Motor neuron (in vitro differentiated cells): ENCODE measurements at places on chromosomes 2 and 18. TPM values are rescaled to one million over a fixed set of nuclear protein-coding genes. Genes with fewer than 3 reads are reported as not detected.

DNA sequence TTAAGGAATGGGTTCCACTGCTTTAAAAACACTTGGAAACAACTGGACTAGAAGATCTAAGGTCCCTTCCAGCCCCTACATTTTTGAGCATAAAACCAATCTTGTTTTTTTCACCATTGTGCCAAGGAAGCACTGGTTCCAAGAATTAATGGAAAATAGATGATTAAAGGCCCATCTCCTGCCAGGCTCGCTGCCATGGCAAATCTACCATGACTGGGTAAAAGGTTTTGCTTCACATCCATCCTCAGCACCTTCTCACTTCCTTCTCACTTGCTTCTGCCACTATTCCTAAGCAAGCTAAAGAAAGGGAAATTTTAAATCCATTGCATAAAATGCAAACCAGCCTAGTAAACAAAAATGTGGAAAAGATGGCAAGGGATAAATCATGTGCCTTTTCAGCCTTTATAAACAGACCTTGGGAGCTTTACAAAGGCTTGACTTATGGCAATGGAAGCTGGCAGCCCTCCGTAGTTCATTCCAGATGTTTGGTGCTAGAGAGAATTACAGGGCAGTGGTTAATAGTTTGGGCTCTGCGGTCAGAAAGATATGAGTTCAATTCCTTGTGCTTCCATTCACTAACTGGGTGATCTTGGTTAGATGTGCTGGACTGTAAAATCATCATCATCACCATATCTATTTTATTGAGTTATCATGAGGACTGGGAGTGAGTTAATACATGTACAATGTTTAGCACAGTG is 27.0 kb upstream of the ST3GAL5 start:
- ATAC-seq, result no peak

Gene ZNF396
- 3.9 and 4.5 TPM in 2 replicates for total RNA-seq

DNA sequence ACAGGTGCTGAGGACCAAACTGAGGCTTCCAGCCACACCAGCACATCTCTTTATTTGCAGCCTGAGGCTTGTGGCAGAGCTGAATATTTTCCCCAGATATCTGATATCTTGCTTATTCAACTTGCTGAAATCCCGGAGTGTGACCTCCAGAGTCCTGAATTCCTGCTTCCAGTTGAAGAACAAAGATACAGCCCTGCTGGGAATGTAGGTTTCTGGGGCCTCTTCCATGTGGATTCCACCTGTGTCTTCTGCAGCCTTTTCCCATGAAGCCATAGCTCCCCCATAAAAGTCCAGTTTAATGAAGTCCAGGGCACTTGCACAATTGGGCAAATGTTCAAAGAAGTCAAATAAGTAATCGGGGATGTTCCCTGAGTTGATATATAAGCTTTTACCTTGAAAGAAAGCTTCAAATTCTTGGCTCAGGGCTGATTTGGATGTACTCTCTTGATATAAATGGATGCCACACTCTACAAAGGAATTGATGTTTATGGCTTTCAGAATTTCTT is 14.9 kb downstream of the NLRC4 start:
- no peak for ATAC-seq

GRCh38 chr2:41521211-41521610 is 526.6 kb upstream of the PKDCC start:
- ATAC-seq, result no peak

GRCh38 chr18:63224630-63225029 is 94.9 kb downstream of the BCL2 start:
- no peak for ATAC-seq

GRCh38 chr2:125037135-125037653 is 1012.1 kb downstream of the CNTNAP5 start:
- ATAC-seq, result no peak

DNA sequence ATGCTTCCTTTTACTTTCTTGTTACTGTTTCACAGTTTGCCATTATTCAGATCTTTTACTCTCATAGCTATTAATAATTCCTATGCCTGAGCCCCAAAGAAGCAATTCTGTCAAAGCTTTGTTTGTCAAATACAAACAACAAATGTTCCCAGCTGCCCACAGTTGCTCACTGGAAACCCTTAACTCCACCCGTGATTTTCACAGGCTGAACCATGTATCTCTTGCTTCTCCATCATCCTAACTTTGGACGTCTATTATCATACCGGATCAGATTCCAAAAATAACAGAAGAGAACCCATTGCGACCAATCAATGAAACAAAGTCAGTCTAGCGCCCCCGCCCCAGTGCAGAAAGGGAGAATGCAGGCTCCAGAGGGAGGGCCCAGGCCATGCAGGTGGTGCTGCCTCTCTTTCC is 24.2 kb downstream of the COLEC12 start:
- no peak for ATAC-seq

GRCh38 chr2:202815548-202816360 is 55.8 kb downstream of the ICA1L start:
- no peak for ATAC-seq

GRCh38 chr2:213306316-213306942 is 22.2 kb downstream of the SPAG16 start:
- ATAC-seq, result peak; percentile 30

DNA sequence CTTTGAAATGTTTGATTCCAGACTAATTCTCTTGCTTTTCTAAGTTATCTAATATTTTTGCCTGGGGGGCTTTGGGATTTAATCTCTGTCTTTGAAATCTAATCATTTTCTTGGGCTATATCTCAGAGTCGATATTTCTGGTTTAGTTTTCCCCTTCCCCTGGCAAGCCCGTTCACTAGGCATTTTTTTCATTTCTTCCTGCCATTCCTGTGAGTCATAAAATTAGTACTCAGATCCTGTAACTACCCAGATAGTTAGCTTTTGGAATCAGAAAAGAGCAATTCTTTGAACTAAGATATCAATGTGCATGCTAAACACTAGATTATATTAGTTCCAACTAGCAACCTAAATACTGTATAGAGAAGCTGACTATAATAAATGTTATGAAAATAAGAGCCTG is 29.4 kb upstream of the RNF149 start:
- ATAC-seq, result no peak

DNA sequence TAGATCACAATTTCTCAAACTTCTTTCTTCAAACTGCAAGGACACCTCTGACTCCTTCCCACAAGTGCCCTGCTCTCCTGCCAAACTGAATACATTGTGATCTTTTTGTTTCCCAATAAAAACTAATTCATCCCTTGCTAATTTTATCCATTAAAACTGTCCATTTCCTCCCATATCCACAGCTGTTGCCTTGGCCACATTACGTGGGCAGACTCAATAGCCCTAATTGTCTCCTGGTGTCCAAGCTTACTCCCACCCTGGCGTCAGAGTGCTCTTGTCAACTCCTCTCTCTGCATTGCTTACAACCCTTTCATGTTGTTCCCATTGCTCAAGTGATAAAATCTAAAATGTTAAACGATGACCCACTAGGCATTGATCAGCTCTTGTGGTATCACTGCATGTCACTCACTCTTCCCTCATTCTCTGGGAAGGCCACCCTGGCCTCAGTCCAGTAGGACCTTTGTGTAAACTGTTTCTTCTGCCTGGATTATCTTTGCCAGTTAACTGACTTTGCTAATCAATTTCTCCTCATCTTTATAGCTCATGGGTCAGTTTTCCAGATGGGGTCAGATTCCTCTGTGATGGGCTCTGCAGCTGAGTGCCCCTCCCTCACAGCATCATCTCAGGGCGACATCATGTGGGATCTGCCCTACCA is 525.0 kb downstream of the SLC4A3 start:
- no peak for ATAC-seq

Gene CROCC2
- 0.29 and 0.97 TPM in 2 replicates for total RNA-seq

DNA sequence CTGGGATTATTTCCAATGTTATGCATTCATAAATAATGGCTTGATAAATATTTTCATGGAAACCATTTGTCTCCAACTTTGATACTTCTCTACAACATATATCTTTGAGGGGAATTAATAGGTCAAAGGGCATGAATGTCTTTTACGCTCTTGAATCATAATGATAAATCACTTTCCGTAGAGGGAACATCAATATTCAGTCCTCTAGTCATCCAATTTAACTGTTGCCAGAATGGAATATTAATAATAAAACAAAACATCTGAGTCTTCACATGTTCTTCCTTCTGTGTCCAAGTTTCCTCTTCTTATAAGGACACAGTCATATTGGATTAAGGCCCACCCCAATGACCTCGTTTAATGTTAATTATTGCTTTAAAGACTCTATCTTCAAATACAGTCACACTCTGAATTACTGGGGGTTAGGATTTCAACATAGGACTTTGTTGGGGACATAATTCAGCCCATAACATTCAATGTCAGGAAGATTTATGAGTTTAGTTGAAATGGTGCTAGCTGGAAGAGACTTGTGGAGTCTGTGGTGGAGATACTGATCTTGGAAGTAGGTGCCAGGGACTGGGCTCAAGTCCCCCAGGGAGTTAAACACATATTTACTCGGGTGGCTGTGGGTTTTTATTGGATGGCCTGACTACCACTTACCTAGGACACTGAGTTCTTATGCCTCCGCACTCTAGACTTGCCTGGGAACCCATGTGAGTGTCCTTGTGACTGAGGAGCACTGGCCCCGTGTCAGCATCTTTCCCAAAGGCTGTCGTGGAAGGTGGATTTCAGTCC is 85.0 kb upstream of the SEC11C start:
- ATAC-seq, result no peak

DNA sequence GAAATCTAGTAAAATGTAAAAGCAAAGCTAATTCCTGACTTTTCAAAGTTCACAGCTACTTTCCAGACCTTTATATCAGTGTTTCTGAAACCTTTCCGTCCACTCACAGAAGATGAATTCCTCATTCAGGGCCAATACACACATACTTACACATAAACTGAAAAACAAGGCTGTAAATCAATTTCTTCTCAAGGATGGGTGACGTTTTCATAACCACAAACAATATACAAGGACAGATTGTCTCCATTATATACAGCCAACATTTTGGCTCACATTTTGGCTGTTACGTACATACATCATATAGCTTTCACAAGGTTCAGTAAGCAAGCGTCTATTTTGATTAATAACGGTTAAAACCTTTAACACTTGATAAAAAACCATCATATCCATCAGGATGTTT is 1.4 kb downstream of the RPRD1A start:
- no peak for ATAC-seq

- peak; percentile 97 for ATAC-seq
Observed at GRCh38 chr2:199471443-199472057, 13.8 kb upstream of the SATB2 start.

DNA sequence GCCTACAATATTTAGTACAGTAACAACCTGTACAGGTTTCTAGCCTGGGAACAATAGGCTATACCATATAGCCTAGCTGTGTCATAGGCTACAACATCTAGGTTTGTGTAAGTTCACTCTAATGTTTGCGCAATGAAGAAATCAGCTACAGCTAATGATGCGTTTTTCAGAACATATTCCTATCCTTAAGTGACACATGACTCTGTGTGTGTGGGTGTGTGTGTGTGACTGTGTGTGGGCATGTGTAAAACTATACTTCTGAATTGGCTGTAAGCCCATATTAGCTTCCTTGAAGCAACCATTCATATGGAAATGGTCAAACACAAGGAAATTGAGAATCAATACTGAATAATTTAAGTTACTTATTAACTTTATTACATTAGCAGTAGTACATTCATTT is 120.8 kb upstream of the SULT1C3 start:
- peak; percentile 51 for ATAC-seq

Gene CD8A
- total RNA-seq, result 1.2 and 1.3 TPM in 2 replicates

GRCh38 chr2:216688731-216689340 is 6.5 kb downstream of the IGFBP5 start:
- ATAC-seq, result no peak

DNA sequence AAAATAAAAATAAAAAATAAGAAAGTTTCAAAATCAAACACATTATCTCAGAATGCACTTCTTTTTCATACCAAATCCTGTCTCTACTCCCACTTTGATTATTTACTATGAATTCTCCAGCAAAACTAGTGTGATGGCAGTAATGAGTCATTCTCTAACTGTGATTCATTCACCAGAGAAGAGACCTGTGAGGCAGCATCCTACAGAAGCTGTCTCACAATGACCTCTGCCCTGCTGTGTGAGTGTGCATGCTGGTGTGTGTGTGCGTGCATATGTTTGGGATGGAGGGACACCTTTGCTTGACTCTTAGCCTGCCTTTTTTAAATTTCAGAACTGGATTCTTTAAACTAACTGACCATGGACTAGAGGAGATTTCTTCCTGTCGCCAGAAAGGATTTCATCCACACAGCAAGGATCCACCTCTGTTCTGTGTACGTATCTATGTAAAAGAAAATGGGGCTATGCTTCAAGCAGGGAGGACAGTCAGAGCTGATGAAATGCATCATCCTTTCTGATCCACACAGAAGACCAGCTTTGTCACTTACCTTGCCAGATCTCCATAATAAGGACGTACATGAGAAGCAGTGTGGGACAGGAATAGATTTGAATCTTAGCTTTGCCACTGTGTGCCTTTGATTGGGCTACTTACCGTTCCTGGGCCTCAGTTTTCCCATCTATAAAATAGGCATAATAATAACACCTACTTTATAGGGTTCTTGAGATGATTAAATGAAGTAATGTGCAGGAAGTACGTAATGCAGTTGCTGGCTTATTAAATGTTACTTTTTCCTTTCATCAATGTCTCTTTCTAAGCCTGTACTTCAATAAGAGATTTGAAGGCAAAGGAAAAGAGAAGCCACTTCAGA is 31.2 kb downstream of the STAMBP start:
- no peak for ATAC-seq

Gene ANKRD29
- 0.36 and 0.42 TPM in 2 replicates for total RNA-seq

Gene LRP1B
- 4.5 and 4.9 TPM in 2 replicates for total RNA-seq

GRCh38 chr18:61825386-61825785 is 67.4 kb downstream of the RNF152 start:
- no peak for ATAC-seq

DNA sequence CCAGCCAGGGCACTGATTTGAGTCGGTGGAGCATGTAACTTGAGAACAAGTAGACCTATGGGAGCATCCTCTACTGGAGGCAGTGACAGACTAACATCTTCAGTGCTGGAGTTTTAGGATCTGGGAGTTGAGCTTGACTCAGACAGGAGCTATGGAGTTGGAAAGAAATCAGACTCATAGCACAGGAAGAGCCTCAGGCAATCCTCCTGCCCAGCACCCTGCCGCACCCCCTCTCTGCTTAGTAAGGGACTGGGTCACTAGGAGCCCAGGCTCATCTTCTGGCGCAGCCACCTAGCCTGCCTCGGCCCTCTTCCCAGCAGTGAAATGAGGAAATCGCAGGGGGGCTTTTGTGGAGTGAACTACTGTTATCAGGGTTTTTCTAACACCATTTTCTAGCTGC is 3.6 kb downstream of the ARID5A start:
- ATAC-seq, result no peak

DNA sequence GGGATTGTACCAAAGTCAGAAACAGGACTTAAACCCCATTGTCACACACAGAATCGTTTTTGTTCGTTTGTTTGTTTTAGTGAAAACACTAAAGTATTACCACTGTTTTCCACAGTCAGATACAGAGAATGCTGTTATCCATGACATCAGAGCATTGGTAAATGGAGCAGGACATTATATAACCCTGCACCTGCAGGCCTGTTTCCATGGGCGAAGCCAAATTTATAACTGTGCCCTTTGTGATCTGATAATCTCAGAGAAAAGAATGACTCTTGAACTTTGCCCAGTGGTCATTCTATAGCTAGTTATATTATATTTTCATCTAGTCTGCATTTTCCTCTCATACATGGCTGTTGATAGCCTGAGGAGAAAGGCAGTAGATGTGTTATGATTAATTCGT is 217.6 kb downstream of the TMEM182 start:
- ATAC-seq, result no peak

Gene CABYR
- 9.4 and 9.8 TPM in 2 replicates for total RNA-seq

GRCh38 chr2:135182190-135182589 is 130.1 kb downstream of the RAB3GAP1 start:
- no peak for ATAC-seq
